ENCODE measurements at places on chromosomes 2 and 18. TPM values are rescaled to one million over a fixed set of nuclear protein-coding genes. Genes with fewer than 3 reads are reported as not detected.
A peak's percentile ranks its signal among the peaks of the same experiment; 100 is the strongest.

PROM2 gene
- polyA plus RNA-seq: not detected

CDCA7 gene
- 3.2 TPM for polyA plus RNA-seq

DNA sequence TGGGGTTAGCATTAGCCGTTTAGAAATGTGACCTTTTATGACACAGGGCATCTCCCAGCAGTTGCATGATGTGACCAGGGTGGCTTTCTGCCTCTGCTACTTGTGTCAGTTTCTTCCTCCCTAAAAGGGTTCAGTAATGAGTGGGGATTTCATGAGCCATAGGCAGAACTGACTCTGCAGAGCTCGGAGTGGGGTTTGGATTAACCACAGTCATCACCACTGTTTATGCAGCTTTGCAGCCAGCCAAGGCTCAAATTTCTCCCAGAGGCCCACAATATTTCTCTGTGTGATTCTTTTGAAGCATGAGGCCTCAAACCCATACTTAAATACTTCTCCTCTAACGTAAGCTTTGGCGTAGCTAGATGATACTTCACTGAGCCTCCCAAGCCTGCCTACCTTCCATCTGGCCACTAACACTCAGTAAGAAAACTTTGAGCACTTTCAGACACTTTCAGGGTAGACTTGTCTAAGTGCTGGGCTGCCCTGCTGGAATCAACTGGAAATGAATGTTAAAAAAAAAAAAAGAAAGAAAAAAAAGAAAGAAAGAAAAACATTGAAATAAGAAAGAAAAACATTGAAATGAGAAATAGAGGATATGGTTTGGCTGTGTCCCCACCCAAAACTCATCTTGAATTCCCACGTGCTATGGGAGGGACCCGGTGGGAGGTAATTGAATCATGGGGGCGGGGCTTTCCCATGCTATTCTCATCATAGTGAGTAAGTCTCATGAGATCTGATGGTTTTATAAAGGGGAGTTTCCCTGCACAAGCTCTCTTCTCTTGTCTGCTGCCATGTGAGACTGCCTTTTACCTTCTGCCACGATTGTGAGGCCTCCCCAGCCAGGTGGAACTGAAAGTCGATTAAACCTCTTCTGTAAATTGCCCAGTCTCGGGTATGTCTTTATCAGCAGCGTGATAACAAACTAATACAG is 11.5 kb upstream of the LAPTM4A start:
- H3K27me3 ChIP-seq: no peaks in the 10 kb centered on the region
- peak; percentile 85 for DNase-seq
- peak overlapping the region; percentile 92 for H3K27ac ChIP-seq
- H3K4me3 ChIP-seq: no peak overlapping the region
- H3K4me1 ChIP-seq: peaks cover 32% of the 10 kb centered on the region

- H3K27me3 ChIP-seq: no peaks in the 10 kb centered on the region
- no peak for DNase-seq
- no peak overlapping the region for H3K27ac ChIP-seq
- H3K36me3 ChIP-seq: no peaks in the 10 kb centered on the region
- H3K4me1 ChIP-seq: no peaks in the 10 kb centered on the region
These were observed 63.4 kb downstream of the GYPC start for GRCh38 chr2:126719191-126719832.

DNA sequence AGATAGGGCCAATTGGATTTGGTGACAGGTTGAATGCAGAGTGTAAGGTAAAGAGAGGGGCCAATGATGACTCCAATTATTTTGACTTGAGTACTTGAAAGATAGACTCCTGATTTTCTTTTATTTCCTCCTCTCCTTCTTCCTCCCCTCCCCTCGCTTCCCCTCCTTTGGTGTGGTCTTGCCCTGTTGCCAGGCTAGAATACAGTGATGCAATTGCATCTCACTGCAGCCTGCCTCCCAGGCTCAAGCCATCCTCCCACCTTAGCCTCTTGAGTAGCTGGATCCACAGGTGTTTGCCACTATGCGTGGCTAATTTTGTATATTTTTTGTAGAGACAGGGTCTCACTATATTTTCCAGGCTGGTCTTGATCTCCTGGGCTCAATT is 2.3 kb downstream of the DGUOK start:
- no peak overlapping the region for H3K4me3 ChIP-seq
- DNase-seq: no peak
- H3K27ac ChIP-seq: no peak overlapping the region

DNA sequence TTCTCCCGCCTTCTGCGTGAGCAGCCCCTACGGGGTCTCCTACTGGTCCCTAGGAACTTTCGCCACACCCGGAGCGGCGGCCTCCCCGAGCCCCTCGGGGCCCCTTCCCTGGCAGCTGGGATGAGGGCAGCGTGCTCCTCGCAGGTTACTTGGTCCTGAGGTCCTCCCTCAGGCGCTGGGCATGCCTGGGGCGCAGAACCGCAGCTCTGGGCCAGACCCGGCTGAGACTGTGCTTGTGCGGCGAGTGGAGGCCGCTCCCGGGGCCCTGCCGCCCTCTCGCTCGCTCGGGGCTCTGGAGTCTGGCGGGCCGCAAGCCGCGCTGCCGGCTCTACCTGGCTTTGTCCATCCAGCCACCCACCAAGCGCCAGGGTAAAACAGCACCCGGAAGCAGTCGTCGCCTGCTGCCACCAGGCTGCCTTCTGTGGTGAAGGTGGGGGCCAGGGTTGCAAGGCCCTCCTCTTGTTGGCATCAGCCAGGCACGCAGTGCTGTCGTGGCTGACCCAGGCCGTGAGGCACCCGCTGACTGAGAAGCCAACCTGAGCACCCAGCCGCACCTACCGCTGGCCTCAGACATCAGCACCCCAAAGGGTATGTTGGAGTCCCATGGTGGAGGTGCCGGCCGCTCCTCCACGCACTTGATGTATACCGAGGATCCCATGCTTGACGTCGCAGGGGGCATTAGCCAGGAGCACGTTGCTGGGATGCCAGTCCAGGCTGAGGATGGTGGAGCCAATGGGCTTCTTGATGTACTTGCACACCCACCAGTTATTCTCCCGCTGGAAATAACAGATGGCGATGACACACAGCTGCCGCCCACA is 46.1 kb upstream of the PTH2R start:
- DNase-seq: no peak
- H3K4me1 ChIP-seq: peaks cover 15% of the 10 kb centered on the region
- H3K27me3 ChIP-seq: peaks cover 14% of the 10 kb centered on the region
- no peak overlapping the region for H3K27ac ChIP-seq
- peaks cover 7% of the 10 kb centered on the region for H3K36me3 ChIP-seq
- no peak overlapping the region for H3K4me3 ChIP-seq

GRCh38 chr2:197042739-197043196 is 116.3 kb upstream of the PGAP1 start:
- no peak overlapping the region for H3K4me3 ChIP-seq
- H3K4me1 ChIP-seq: peaks cover 9% of the 10 kb centered on the region
- no peak overlapping the region for H3K27ac ChIP-seq
- H3K27me3 ChIP-seq: no peaks in the 10 kb centered on the region
- peak; percentile 4 for DNase-seq

GRCh38 chr2:8693157-8693821 is 11.4 kb downstream of the ID2 start:
- H3K36me3 ChIP-seq: no peaks in the 10 kb centered on the region
- no peak for DNase-seq
- H3K4me3 ChIP-seq: no peak overlapping the region

PID1 gene
- polyA plus RNA-seq: 8.6 TPM

DNA sequence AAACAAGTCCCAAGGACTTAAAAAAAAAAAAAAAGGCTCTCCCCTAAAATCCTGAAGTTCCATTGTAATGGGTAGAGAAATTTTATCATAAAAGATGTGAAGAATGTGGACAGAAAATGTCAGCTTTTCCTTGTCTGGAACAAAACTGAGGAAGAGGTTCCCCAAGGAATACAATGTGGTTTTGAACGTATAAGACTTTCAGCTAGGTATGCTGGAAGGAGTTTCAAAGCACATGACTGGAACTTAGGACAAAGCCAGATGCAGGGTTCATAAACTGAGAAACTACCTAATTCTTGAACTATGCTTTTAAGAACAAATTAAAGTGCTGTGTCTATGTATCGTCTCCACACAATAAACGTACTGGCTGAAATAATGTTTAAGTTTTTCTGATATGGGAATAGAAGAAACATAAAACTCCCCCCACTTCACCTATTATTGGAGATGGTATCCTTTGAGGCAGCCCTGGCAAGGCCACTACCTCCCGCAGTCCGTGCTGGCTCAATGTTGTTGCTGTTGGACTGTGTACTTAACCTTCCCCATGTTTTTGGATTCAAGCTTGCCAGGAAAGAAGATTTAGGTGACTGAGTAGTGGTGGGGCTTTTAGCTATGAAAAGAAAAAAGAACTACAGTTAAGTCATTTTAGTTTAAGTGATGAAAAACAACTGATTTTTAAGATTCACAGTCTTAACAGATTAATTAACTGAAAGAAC is 84.2 kb upstream of the DNER start:
- H3K27me3 ChIP-seq: no peaks in the 10 kb centered on the region
- H3K27ac ChIP-seq: no peak overlapping the region
- H3K36me3 ChIP-seq: peaks cover 72% of the 10 kb centered on the region
- H3K4me3 ChIP-seq: no peak overlapping the region
- H3K4me1 ChIP-seq: no peaks in the 10 kb centered on the region

PFN4 gene
- polyA plus RNA-seq: 0.60 TPM

ERBB4 gene
- polyA plus RNA-seq: not detected

CNOT9 gene
- polyA plus RNA-seq: 34.8 TPM

DNA sequence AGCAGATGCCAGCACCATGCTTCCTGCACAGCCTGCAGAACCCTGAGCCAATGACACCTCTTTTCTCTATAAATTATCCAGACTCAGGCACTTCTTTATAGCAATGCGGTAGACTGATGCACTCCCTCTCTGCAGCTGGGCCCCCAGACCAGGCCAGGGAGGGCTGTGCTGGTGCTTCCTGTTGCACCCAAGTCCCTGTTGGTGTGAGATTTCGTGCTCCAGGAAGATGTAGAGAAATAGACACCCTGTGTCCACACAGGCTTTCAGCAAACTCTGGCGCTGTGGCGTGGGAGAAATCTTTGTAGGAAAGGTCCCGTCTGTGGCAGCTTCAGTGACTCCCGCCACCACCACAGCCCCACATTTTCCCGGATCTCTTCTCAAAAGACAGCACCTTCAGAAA is 572.2 kb downstream of the GALR1 start:
- DNase-seq: no peak
- no peak overlapping the region for H3K4me3 ChIP-seq
- no peak overlapping the region for H3K27ac ChIP-seq

DNA sequence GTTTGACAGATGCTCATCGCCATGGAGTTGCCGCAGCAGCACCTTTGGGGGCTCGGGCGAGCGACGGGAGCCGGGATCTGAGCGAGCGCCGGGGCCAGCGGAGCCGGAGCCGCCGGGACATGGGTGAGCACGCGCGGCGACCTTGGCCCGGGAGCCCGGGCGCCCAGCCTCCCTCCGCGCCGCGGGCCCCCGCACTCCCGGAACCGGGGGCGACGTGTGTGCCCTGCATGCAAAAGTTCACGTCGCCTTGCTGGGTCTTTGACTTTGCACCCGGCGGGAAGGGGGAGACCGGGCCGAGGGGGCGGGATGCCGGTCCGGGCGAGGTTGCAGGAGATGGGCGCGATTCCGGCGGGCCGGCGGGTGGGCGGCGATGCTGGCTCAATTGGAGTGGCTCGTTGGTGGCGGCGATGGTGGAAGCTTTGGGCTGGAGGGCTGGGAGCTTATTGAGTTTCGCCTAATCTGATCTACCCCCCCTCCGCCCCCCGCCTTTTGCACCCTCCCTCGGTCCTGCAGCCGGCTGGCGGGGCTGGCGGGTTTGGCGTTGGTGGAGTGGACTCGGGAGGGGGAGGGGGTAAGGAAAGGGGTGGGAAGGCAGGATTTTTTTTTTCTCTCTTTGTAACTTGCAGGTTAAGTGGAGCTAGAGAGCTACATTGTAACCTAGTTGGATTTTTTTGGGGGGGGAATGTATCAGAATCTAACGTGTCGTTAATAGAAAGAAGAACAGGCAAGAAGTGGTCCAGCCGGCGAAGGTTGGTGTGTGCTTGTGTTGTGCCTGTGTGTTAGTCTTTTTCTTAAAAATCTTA is at the start of gene SETBP1:
Gene SETBP1, plus strand, starts transcription at position 616 of the 803 bp plus-strand sequence. CDS start 20,459 bp downstream, outside the sequence.
- peak within 1 kb of the TSS; percentile 91 for H3K4me3 ChIP-seq
- peak; percentile 69 for DNase-seq
- H3K27ac ChIP-seq: peak within 1 kb of the TSS; percentile 7
- no peaks in the 10 kb centered on the region for H3K27me3 ChIP-seq

DNA sequence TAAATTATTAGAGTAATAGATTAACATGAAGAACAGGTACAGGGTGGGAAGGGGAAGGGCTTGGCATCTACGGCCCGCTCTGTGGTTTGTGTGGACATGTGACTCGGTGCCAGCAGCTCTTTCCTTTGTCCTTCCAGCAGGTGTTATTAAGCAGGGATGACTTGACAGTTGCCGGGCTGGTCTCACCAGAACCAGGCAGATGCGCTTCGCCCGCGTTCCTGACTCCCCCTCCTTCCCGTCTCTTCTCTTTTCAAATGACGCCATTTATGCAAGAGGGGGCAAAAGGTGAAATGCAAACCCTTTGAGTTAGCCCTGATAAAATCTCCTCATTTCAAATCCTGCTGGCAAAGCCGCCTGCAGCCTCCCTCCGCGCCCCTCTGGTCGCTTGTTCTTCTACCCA is 38.9 kb upstream of the MGAT4A start:
- no peaks in the 10 kb centered on the region for H3K36me3 ChIP-seq
- DNase-seq: no peak
- H3K27me3 ChIP-seq: peaks cover 10% of the 10 kb centered on the region
- no peak overlapping the region for H3K27ac ChIP-seq

DNA sequence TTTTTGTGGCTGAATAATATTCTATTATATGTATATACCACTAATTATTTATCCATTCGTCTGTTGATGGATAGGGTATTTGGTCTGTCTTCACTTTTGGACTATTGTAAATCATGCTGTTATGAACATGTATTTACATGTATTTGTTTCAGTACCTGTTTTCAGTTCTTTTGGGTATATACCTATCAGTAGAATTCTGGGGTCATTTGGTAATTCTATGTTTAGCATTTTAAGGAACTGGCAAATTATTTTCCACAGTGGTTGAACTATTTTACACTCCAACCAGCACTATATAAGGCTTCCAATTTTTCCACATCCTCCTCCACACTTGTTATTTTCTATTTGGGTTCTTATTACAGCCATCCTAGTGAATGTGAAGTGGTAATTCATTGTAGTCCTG is 12.4 kb upstream of the TANK start:
- no peaks in the 10 kb centered on the region for H3K36me3 ChIP-seq
- H3K27ac ChIP-seq: no peak overlapping the region
- H3K4me3 ChIP-seq: no peak overlapping the region
- no peaks in the 10 kb centered on the region for H3K4me1 ChIP-seq
- no peaks in the 10 kb centered on the region for H3K27me3 ChIP-seq

IL37 gene
- polyA plus RNA-seq: not detected

DNA sequence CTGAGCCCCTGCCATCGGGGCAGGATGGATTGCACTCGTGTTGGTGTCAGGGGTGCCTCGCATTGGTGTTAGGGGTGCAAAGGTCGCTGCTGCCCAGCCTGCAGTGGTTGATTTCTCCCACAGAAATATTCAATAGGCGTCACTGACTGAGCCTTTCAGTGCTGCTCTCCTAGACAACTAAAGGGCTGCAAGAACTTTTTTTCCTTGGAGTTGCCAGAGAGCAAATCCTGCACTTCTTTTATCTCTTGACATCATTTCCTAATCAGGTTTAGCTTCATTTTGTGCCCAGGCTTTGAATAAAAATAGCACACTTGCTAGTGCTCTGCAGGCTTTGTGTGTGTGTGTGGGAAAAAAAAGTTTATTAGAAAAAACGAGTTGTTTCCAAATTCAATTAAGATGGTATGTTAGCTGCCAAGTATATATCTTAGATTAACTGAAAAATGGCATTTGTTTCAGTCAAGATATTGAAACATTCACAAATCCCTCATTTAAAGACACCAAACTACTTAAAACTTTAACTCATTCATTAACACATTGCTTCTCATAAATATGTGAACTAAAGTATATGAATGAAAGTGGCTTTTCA is 125.6 kb downstream of the SOCS6 start:
- no peak overlapping the region for H3K4me3 ChIP-seq
- H3K36me3 ChIP-seq: no peaks in the 10 kb centered on the region
- DNase-seq: no peak

- H3K27ac ChIP-seq: no peak overlapping the region
- no peaks in the 10 kb centered on the region for H3K27me3 ChIP-seq
- H3K4me3 ChIP-seq: no peak overlapping the region
These were observed 312.5 kb downstream of the RND3 start for GRCh38 chr2:150174971-150175421.

All from GM23248 (cell line).